Activated T-helper 1 cell treated with anti-CD3 and anti-CD28 coated beads, Interleukin-2, amount 50 U/mL, for 16 hours (primary cell): ENCODE measurements at places on chromosomes 16 and 17.

- no peak for DNase-seq
Measured at GRCh38 chr17:28372945-28373274, 1.4 kb downstream of the SARM1 start.

DNA sequence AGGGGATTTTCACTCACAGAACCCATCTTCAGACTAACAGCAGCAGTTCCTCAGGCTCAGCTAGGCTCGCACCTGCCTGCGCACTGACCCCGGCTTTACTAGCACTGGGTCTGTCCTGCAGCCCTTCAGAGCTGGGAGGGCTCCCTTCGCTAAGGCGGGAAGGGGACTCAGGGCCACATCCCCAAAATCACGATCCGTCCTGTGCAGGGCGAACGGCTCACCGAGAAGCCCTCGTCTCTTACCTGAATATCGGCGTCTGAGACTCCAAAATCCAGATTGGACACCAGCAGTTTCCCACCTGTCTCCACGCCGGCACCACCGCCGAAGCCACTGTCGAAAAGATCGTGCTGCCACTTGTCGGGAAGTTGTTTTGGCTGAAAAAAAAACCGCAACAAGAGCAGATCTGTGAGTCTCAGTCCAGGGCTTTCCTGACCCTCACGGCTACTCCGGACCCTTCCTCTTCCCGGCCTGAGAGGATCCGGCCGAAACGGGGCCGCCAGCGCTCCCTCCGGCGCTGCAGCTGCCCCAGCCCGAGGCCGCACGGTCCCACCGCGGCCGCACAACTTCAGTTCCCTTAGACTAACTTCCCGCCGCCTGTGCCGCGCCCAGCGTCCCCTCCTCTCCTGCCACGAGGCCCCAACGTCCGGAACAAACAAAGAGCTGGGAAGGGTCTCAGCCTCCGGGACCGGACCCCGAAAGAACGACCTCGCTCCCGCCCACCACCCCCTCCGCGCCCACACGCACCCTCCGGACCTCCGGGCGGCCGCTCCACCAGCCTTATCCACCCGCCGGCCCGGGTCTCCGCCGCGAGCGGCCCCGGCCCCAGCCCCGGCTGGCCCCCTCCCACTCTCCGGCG, 711 bp downstream of the ALYREF start:
- no peak for DNase-seq

DNA sequence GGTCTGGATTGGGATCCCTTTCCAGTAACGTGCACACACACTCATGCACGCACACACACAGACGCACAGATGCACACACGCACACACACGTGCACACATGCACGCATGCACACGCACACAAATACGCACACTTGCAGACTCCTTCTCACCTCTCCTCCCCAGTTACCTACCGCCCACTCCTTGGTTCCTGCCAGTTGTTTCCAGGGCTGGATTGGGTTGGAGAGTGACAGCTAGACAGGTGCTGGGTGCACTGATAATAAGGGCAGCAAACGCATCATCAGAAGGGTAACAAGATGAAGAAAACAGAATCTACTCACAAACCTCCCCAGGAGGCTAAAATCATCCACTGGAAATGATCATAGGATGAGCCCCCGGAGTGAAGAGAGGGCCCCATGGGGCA, 45.0 kb downstream of the HSBP1 start:
- no peak for DNase-seq

GRCh38 chr17:46010597-46011186, 11.6 kb downstream of the STH start:
- DNase-seq = no peak

DNA sequence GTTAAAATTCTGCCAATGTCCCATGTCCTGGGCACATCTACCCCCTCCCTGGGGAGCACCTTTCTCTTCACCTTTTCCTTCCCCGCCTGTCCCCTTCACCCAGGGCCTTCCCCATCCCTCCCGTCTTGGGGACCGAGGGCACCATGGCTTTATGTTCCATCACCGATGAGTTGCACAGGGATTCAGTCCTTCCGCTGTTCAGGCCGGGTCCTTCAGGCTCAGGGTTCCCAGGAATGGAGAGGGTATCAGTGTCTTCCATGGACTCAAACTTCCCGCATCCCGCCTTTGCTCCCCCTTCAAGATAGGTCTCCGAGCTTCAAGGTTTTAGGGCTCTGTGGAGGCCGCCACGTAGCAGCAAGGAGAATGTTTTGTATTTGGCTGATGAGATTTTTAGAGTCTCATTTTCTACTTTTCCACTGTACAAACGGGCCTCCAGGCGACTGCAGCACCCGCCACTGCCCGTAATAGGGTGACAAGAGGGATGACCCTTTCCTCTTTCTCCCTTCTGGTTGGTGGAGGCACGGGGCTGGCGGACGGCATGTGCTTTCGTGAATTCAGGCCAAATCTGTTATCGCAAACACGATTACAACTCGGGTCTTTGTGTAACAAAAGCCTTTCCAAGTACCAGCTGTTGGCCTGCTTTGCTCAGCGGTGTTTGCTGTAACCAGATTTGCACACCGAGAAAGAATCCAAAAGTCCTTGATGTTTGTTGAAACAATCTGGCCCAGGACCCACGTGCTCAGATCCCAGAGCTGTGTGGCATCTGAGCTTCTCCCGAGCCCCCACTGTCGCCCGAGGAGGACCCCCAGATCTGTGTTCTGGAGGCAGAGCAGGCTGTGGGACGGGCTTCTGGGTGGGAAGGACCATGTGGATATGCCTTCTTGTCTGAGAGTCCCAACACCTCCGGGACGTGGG, 236.3 kb downstream of the SEC14L1 start:
- no peak for DNase-seq

DNA sequence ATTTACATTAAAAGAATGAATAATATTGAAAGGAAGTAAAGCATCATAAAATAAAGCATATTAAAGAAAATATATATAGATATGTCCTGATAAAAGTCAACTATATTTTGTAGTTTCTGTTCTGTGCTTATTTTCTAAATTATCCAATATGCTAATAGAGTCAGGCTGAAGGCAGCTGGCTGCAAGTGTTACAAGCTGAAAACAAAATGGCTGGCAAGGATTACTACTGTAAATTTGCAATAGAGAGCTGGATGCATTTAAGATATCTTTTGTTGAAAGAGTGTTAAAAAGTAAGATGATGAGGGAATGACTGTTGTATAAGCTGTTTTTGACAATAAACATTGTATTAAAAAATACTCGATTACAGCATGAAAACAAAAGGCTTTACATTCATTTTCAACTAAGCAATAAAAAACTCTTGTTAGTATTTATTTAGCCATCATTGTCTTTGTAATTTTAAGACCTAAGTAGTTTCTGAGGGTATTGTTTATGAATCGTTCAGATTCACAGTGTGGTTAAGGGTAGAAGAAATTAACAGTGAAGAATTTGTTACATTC, 76.3 kb downstream of the TANC2 start:
- DNase-seq = no peak

- no peak for DNase-seq
Measured at GRCh38 chr17:29401258-29401657, 11.1 kb downstream of the TAOK1 start.

DNA sequence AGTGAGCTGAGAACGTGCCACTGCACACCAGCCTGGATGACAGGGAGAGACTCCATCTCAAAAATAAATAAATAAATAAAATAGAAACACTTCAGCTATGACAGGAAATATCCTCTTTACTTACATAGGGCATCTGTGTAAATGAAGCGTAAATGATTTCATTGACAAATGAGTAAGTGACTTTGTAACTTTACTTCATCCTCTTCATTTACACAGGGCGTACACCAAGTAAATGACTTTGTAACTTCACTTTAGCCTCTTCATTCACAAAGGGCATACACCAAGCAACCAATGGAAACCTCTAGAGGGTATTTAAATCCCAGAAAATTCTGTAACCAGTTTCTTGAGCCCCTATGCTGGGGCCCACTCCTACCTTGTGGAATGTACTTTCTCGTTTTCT, 16.2 kb upstream of the KLHDC4 start:
- no peak for DNase-seq

GRCh38 chr17:39092692-39093230, 58.7 kb downstream of the PLXDC1 start:
- DNase-seq = no peak

- DNase-seq = peak; percentile 69
Measured at GRCh38 chr16:85114909-85115567, 2.8 kb upstream of the CIBAR2 start.

DNA sequence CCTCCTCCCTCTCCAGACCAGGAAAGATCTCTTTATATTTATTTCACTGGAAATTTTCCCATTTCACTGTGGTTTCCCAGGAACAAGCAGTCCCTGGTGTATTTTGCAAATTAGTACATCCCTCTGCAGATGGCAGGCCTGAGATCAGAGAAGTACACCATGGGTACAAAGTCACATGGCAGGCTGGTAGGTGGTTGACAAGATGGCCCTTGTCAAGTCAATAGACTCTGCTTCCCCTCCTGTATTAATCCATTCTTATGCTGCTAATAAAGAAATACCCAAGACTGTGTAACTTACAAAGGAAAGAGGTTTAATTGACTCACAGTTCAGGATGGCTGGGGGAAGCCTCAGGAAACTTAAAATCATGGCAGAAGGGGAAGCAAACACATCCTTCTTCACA, 51.6 kb upstream of the KSR1 start:
- no peak for DNase-seq

DNA sequence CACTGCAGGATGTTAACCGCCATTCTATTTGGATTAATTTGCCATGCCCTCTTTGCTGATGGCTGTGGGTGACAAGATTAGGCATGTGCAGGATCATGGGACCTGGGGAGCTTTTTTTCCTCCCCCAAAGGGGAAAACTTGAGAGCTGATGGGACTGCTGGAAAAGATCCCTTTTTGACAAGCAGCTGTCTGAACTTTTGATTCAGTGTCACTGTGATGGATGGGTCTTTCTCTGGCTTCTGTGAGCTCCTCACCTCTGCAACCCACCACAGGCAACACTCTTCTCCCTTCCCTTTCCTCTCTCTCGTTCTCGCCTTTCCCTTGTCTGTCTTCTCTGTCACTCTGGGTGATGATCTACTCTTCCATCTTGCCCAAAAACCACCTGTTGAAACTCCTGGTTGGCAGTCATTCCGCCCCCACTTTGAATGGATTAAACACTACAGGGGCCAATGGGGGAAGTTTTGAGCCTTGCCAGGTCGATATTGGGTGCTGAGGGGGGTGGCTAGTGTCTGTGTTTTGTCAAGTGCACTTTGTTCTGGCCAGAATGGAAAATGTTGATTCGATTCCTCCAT, 3.1 kb upstream of the CANT1 start:
- DNase-seq = no peak

- no peak for DNase-seq
Measured at GRCh38 chr16:79668502-79668901, 68.0 kb upstream of the MAF start.

DNA sequence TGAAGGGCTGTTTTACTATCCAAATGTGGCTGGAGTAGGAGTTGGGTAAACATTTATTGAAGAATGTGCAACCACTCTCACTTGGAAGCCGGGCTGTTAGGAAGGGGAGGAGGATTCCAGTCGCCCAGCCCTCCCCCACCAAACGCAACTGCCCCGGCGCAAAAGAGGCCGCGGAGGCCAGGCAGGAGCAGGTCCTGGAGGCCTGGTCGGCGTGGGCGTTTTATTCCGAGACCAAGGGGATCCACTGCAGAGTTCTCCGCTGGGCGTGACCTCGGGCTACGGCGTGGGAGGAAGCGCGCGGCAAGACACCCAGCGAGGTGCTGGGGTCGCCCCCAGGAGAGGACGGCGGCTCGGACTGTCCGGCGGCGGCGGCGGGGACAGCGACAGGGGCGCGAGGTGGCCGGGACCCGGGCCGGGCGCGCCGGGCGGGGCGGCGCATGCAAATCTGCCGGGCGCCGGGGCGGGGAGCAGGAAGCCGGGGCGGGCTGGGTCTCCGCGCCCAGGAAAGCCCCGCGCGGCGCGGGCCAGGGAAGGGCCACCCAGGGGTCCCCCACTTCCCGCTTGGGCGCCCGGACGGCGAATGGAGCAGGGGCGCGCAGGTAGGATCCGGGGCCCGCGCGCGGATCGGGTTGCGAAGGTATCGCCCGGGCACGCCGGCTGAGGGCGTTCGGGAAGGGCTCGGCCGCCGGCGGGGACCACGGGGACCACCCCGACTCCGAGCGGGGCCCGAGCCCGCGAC, at the start of gene IL4R:
Gene IL4R, plus strand, starts transcription at position 553 of the 739 bp plus-strand sequence. CDS start 26,230 bp downstream, outside the sequence.
- peak; percentile 47 for DNase-seq

DNA sequence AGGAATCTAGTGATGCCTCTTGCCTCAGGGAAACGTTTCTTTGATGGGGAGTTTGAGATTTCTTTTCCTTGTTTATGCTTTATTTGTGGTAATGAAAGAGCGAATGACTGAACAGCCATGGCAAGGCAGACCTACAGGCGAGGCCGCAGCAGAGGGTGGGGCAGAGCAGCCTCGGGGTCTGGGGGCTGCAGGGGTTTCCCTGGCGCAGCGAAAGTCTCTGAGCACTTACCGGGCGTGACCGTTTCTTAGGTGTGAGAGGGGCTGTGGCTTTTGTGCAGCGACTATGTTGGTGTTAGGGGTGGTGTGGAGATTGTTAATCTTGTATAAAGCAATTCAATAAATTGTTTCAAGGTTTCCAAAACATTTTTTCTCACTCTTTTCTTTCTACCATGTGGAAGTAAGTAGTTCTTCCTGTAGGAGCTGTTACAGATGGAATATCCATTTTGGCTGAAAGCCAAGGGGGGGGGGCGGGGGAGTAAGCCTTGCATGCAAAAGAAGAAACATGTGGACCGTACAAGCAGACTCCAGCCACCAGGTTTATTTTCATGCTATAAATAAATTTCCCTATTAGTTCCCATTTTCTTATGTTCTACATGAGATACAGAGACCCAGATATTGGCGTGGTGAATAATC, 34.8 kb downstream of the UBN1 start:
- no peak for DNase-seq

DNA sequence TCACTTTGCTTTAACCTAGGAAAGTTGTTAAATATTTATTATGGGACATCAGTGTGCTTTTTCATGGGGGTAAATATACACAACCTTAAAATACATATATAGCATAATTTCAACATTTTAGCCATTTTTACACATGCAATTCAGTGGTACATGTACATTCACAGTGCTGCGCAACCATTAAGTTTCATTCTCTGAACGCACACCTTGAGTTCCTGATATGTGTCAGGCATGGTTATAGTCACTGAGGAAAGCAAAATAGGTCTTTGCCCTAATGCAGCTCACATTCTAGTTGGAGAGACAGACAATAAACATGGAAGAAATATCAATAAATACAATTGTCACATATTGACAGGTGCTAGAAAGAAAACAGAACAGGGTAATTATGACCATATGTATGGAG, 12.8 kb upstream of the CNEP1R1 start:
- DNase-seq = no peak

DNA sequence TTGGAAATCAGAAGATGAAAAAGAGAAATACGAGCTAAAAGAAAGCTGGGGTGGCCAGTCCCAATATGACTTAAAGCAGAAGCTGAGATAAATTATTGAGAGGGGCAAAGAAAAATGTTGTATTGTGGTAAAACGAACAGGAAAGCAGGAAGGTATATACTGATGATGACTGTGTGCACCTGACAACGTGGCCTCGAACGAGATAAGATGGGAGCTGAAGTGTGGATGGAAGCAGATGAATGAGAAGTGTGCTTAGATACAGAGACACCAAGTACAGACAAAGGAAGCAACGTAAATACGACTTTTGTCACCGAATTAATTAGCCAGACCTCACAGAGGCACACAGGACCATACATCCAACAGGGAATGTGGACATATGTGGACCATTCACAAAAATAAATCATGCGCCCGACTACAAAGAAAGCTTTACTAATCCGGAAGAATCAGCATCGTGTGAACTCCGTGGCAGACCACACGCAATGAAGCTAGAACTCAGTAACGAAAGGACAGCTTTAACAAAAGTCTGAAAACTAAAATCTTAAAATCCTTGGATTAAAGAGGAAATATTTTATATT, 218.7 kb downstream of the RPTOR start:
- no peak for DNase-seq

- DNase-seq = no peak
Measured at GRCh38 chr16:84086341-84086740, 30.4 kb downstream of the MBTPS1 start.

- no peak for DNase-seq
Measured at GRCh38 chr16:77300256-77300655, 101.0 kb downstream of the SYCE1L start.
